Ovary (tissue), 10 donors: ENCODE measurements at places on chromosomes 5 and 9. TPM values are rescaled to one million over a fixed set of nuclear protein-coding genes. Genes with fewer than 3 reads are reported as not detected.

GRCh38 chr9:78783743-78784142 is 486.8 kb downstream of the PSAT1 start:
- DNase-seq: no peak

DNA sequence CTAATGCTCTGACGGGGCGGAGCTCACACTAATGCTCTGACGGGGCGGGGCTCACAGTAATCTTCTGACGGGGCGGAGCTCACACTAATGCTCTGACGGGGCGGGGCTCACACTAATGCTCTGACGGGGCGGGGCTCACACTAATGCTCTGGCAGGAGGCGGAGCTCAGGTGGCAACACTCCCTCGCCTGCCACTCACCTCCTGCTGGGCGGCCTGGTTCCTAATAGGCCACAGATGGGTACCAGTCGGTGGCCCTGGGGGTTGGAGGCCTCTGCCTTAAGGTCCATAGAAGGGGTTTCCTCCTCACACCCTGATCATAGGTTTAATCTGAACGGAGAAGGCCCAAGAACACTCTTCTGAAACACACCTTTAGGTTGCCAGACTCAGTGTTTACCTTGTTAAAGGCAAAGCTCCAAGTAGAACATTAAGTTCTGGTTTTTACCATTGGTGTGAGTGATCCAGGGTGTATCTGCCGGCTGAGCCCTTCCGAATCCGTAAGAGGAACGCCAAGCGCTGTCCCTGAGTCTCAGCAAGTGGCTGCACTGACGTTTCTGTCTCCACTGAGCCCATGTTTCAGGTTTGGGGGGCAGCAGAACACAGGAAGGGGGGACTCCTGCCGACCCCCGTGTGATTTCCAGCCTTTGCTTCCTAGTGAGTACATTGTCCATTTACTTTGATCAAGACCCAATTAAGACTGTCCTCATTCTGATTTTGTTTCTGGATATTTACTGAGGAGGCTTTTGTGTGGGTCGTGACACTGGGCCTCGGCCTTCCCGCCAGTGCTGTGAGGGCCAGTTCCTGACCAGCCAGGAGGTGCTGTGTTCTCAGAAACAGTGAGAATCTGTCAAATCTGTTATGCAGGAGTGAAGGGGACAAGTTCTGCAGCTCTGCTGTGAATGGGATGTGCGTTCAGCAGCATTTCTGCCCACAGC is 24.6 kb upstream of the LRRC14B start:
- DNase-seq: peak; percentile 29

GRCh38 chr9:123097430-123098095 is 64.1 kb downstream of the GPR21 start:
- no peak for DNase-seq

Gene ITK
- 1.9 TPM for polyA plus RNA-seq

DNA sequence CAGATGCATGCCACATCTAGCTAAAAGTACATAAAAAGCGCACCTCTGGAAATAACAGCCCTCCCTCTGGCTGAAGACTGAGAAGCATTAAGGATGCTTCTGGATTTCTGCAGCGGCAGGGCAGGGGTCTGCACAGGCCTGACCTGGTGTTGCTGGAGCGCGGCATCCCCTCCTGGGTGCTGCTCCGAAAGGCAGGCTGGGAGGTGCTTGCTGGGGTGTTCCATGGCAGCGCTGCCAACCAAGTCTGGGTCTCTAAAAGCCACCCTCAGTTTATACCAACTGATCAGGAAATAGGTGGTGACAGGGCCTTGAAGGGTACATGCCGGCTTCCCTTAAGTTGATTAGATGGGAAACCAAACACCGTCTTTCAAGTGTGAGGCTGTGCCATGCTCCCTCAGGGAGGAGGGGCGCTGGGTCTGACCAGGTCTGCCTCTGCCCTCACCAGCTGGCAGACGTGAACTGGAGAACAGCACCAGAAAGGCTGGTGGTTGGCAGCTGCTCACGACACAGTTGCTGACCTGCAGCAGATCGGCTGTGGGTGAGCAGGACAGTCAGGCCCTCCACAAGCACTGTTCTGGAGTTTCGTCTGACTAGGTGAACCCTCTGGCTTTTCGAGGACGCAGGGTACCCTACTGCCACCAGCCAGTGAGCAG is 81.6 kb downstream of the DAP start:
- DNase-seq: no peak

Gene SLC9A3
- polyA plus RNA-seq: 1.7 TPM

DNA sequence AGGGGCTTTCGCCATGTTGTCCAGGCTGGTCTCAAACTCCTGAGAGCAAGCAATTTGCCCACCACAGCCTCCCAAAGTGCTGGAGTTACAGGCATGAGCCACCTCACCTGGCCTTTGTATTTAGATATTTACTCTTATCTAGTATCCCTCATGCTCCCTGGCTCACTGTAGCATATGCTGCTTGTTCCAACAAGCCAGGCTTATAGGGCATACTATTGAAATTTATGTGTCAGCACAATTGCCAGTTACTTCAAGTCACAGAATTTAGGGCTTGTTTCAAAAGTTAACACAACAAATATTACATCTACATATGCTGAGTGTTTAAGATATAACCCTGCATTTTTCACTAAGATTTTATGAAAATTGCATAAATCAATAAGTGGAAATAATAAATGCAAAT is 469.2 kb upstream of the ZNF608 start:
- DNase-seq: no peak

Gene INSL4
- not detected for polyA plus RNA-seq

- peak; percentile 80 for DNase-seq
These were observed at the start of gene ENTREP1 for GRCh38 chr9:69324549-69325401. Gene ENTREP1, plus strand, starts transcription at chr9:69325215. Its CDS starts 95 bp downstream, at chr9:69325310.

DNA sequence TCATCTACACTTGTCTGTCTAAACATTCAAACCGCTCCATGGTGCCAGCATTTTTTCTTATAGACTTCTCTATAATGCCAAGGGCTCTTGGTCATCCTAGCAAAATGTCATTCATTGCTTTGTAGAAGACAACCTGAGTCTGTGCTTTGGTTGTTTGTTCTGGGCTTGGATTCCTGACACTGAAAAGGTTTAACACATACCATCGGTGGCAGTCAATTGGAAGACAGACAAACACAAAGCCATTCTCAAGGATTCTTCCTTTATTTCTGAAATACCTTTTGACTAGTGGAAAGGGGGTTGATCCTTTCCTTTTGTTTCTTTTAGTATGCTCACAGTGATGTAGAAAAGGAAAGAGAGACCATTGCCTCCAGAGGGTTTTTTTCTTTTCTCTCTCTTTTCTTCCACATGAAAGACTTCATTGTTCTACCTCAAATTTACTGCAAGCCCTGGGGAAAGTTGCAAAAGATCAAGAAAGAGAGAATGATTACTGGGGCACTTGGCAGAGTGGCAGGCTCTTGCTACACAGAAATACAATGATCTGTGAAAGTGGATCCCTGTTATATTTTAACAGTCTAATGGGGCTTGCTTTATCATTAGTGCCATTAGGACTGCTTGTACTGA is 66.4 kb upstream of the TMC1 start:
- no peak for DNase-seq

DNA sequence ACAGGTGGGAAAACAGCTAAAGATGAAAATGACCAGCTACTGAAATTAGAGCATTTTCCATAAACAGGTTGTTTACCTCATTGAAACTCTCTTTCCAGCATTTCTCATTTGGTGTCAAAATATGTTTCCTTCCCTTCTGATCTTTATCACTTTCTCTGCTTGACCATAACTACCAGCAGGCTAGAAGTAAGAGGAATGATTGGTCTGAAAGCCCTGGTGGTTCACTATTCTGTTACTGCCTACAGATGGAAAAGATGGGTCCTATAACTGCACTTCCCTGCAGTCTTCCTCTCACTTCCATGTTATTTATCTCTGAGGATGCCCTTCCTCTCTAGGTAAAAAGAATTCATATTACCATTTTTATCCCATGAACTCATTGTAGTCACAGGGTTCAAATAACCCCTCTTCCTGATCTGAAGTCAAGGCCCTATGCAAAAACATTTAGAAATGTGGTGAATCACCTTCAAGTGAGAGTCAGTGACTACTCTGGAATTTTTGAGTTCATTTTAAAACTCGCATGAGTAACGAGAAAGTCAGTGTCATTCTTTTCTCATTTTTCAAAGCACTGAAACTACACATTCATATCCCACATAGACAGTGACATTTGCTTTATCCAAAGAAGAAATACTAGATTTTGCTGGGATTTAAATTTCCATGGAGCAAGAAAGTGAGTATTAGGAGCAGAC is 51.7 kb downstream of the ZNF474 start:
- no peak for DNase-seq

Gene DTWD2
- 1.5 TPM for polyA plus RNA-seq

Gene RPS23
- 6,535 TPM for polyA plus RNA-seq

DNA sequence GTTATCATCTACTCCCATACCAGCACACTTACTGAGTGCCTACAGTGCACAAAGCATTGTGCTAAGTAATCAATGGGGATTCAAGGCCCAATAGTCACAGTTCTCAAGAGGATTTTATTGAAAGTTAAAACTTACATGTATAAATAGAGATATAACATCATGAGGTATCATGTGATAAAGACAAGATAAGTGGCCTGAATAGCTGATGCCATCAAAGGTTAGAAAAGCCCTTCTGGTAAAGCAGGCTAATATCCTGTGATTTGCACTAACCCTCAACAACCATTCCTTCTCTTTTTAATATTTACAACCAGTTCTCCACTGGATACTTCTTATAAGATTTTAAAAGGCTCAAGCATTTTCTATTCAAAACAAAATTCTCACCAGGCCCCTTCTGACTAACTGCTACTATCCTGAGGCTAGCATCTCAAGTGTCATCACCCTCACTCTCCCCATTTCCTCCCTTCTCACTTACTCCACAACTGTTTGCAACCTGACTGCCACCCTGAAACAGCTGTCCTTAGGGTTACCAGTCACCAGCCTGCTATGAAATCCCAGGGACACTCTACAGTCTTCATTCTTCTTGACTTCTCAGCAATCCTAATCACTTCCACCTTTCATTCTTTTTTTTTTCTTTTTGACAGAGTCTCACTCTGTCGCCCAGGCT is 377.9 kb downstream of the ENC1 start:
- DNase-seq: no peak

- peak; percentile 82 for DNase-seq
These were observed 1.0 kb upstream of the TPM2 start for GRCh38 chr9:35690614-35691333.

Gene TRPM6
- 0.18 TPM for polyA plus RNA-seq

Gene LHX6
- polyA plus RNA-seq: 5.0 TPM

Gene CDHR2
- not detected for polyA plus RNA-seq

Gene ADAMTSL1
- polyA plus RNA-seq: 20.0 TPM

Gene TBCA
- 283 TPM for polyA plus RNA-seq

GRCh38 chr5:528629-529511 is 4.6 kb upstream of the SLC9A3 start:
- DNase-seq: no peak

GRCh38 chr9:86282979-86283535 is 719 bp upstream of the ISCA1 start:
- DNase-seq: no peak

DNA sequence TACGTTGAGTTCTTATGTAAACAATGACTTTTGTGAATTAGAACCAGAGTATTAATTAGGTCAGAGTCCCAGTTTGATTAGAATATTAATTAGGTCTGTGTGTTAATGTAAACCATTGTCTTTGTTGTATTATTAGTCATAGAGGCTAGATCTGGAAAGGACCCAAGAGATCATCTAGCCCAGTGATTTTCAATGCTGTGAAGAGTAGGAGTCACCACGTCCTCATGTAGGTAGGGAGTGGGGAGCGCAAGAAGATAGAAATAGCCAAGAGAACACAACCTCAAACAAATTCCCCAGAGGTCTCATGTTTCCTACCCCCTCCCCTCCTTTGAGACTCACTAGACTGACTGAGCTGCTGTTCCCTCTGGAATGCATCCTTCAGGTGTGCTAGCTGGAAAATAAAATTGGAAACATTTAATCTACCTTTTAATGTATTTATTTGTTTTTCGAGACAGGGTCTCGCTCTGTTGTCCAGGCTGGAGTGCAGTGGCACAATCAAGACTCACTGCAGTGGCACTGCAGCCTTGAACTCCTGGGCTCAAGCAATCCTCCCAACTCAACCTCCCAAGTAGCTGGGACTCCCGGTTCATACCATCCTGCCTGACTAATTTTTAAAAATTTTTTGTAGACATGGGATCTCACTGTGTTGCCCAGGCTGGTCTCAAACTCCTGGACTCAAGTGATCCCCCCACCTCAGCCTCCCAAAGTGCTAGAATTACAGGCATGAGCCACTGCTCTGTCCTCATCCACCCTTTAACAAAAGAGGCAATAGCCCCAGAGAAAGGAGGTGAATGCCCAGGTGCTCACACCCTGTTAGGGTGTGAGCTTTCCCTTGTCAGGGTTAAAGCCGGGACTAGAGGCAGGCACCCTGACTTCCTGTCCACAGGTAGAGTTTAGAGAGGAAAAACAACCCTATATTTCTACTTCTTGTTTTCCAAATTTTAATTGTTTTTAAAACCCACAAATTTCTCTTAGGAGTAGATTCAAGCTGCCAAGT is 92.9 kb downstream of the INIP start:
- no peak for DNase-seq

DNA sequence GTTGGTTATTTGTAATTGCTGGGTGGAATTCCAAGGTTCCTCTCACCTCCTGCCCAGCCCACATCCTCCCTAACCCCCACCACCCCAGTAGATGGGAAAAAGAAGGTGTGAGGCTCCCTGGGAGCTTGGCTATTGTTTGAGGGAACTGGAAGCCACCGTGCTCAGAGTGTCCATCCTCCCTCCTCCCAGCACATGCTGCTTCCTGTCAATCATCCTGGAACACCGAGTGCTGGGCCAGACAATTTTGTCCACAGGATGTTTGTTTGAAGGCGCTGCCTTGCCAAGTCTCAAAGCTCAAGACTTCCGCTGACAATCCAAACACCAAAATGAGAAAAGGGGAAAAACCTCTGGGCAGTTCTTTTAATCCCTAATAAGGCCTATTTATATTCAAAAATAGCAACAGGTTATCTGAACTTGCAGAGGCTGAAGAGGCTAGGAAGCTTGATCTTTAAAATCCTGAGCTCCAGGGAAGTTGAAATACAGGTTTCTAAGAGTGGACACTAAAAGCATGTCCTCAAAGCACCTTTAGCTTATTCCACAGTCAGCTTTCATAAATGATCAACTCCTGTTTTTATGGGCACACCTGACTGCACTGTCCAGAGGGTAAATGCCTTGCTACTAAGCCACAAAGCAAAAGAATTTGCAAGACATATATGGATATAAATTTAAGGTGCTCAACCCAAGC is 286.7 kb downstream of the NFIB start:
- no peak for DNase-seq
